ENCODE measurements at places on chromosomes 13 and 19.

DNA sequence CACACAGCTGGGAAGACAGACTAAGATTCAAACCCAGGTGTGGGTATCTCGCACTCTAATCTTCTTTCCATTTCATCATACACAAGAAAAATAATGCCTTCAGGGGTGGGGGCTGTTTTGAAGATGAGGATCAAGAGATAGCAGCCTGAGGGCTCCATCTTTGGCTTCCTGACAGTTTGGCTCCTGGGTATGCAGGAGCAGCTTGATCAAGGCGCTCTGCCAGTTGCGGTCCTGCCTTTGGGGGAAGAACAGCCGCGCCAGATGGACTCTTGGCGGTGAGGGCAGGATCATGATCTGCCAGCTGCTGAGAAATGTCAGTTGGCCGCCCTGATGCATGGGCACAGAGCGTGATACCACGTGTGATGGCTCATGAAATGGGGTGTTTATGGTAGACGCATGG, 119.1 kb downstream of the IER2 start:
- DNase-seq: no peak

DNA sequence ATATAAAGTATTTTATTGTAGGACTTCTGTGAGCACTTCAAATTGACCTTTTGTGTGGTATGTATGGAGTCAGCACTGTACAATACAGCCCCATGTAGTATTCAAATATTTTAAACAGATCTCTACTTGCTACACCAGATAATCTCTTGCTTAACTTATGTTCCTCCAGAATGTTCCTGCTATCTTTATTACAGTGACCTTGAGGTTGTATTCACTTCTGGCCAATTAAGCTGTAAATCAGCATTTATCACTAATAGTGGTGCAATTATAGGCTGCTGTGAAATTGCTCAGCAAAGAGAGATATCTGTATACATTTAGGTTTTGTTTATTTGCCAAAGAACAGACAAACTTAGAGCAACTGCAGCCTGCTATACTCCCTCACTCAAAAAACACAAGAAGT, 1218.6 kb downstream of the PCDH17 start:
- no peak for DNase-seq

GRCh38 chr13:45744979-45745378, 42.9 kb downstream of the CBY2 start:
- DNase-seq: no peak

DNA sequence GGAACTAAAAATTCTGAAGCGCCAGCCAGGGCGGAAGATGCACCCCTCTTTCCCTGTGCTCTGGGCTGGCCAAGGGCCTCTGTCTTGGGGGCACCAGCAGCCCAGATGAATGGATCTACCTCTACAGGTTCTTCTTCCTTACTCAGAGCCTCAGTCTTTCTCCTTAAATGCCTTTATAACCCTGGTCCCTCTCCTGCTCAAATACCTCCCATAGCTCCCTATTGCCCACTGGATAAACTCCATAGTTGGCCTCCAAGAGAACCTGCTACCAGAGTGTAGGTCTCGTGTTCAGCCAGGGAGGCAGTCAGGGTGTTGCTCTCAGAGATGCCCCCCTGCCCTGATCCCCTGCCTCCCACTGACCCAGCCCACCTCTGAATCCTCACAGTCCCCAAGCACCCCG, 30.5 kb downstream of the OR10H4 start:
- DNase-seq: no peak

GRCh38 chr19:33497778-33498175, 23.8 kb downstream of the PEPD start:
- DNase-seq: no peak

- DNase-seq: no peak
These were observed 8.6 kb downstream of the NPAS1 start for GRCh38 chr19:47028195-47028601.

DNA sequence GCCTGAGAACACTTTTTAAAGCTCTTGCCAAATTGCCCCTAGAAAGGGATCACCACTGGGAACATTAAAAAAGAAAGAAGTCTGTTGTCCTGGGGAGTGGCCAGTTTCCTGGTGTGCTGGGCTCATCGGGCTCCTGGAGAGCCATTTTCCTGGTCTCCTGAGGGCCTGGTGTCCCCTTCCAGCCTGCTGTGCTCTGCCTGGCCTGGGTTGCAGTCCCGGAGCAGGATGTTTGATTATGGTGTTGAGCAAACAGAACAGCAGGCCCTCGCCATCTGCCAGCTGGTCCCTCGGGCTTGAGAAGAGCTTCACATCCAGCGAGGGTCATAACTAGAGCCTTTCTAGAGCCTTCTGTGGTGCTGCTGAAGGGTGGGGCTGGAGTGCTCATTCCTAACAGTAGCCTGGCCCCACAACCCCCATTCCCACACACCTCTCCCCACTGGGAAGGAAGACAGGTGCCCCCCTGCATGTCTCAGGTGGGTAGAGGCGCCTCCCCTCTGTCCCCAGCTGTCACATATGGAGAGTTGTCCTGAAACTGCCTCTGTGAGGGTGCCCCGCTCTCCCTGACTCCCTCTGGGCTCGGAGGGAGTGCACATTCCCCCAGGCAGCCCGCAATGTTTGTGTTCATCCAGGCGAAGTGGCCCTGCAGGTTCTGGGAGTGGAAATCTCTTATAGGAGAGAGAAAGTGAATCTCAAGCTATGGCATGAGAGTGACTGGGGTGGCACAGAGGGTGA, 151.1 kb downstream of the SIPA1L3 start:
- no peak for DNase-seq

DNA sequence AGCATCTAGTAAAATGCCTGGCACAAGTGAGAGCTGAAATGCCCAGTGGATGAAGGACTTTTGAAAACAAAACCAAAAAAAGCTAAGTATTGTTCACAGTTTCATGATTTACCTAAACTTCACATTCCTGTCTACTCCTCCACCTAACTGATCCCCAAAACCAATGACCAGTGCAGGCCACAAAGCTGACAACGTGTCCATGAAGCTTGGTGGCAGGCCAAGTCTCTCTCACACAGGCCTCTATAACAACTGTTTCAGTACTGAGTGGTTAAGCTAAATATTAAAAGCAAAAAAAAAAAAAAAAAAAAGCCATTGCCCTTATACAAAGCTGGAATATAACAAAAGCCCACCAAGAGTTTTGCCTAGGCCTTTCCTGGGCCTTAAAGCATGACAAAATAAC, 36.4 kb downstream of the STK24 start:
- DNase-seq: no peak

DNA sequence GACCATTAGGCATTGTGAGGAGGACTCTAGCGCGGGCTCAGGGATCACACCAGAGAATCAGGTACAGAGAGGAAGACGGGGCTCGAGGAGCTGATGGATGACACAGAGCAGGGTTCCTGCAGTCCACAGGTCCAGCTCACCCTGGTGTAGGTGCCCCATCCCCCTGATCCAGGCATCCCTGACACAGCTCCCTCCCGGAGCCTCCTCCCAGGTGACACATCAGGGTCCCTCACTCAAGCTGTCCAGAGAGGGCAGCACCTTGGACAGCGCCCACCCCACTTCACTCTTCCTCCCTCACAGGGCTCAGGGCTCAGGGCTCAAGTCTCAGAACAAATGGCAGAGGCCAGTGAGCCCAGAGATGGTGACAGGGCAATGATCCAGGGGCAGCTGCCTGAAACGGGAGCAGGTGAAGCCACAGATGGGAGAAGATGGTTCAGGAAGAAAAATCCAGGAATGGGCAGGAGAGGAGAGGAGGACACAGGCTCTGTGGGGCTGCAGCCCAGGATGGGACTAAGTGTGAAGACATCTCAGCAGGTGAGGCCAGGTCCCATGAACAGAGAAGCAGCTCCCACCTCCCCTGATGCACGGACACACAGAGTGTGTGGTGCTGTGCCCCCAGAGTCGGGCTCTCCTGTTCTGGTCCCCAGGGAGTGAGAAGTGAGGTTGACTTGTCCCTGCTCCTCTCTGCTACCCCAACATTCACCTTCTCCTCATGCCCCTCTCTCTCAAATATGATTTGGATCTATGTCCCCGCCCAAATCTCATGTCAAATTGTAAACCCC, 2.8 kb upstream of the CEACAM5 start:
- peak; percentile 28 for DNase-seq

DNA sequence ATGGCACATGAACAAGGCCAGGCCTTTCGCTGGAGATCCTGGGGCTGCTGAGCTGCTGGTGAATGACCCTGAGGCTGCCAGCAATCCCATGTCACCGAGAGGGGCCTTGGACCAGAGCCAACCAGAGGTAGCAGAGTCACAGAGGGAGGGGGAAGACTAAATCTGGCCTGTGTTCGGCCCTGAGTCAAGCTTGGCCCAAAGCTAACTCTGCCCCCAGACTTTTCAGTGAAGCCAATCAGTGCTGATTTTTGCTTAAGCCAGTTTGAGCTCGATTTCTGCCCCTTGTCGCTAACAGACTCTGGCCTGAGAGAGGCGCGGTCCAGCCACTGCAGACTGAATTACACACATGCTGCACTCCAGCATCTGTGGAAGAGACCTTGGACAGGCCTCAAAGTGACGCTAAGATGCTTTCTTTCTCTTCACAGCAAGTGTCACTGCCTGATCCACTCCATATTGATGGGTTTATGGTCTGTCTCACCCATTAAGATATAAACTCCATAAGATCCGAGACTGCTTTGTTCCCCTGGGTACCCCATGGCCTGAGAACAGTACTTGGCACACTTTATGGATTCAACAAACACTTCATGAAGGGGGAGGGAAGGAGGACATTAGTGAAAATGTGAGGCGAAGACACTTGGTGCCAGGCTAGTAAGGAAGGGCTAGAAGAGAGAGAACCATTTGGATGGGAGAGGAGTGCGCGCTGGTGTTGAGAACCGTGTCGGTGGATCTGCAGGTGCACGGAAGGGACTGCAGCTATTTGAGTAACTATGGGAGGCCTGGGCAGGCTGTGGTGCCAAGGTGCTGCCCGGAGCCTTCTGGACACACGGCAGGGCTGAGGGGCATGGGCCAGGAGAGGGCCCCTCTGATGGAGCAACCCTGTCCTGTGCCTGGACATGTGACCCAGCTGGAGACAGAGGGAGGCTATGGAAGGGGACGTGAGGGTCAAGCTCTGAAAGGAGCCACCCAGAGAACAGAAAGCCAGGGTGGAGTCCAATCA, 17.6 kb downstream of the RANBP3 start:
- DNase-seq: no peak

GRCh38 chr13:42022796-42023493, 25.5 kb upstream of the DGKH start:
- no peak for DNase-seq

DNA sequence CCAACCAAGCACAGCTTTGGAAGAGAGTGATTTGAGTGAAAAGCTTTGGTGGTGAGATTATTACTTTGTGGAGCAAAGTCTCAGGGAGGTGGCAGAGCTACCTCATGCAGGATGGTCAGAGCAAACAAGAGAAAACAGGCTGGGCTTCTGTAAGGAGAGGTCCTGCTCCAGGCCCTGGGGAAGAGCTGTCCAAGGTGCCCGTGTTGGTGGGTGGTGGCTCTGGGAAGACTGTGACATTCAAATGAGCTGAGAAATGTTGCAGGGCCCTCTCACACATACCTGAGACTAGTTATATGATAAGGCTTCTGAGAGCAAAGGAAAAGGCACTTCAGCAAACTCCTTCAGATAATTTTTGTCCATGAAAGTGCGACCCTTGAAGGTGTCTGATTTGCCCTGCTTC, 205.5 kb upstream of the SOX21 start:
- no peak for DNase-seq

GRCh38 chr19:47511128-47511517, 3.7 kb downstream of the NAPA start:
- no peak for DNase-seq

- no peak for DNase-seq
These were observed 4.0 kb upstream of the IRGC start for GRCh38 chr19:43711751-43712355.

GRCh38 chr19:8086849-8087248, 34.3 kb downstream of the CCL25 start:
- no peak for DNase-seq

DNA sequence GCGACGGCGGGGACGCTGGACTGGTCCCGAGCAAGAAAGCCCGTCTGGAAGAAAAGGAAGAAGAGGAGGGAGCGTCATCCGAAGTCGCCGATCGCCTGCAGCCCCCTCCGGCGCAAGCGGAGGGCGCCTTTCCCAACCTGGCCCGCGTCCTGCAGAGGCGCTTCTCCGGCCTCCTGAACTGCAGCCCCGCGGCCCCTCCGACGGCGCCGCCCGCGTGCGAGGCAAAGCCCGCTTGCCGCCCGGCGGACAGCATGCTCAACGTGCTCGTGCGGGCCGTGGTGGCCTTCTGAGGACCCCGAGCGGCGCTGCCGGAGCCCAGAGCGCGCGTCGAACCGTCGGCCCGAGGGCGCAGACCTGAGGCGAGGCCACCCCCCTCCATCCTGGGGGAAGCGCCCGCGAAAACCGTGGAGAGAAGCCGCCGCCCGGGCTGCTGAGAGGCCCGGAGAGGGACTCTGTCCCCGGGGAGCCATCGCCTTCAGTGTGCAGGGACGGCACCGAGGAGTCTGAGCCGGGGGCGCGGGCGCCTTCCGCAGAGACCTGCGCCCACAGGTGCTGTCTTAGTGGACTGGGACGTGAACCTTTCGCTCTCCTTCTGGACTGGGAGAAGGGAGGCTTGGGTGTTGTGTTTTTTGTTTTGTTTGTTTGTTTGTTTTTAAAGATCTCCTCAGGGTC, 3.5 kb downstream of the IER2 start:
- DNase-seq: no peak

- DNase-seq: no peak
These were observed 54.7 kb upstream of the GAS6 start for GRCh38 chr13:113918580-113918979.

GRCh38 chr13:24500977-24501376, 11.6 kb downstream of the PARP4 start:
- no peak for DNase-seq

DNA sequence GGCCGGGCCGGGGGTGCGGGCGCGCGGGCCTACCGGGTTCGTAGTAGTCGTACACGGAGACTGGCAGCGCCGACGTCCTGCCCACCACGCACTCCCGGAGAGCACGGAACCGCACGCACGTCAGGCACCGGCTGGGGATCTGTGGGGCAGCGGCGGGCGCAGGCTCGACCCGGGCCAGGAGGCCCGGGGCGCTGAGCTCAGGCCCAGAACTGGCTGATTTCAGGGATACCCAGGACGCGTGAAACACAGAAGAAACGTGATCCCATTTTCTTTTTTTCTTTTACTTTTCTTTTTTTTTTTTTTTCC, 9.0 kb downstream of the F2RL3 start:
- DNase-seq: no peak

- no peak for DNase-seq
These were observed 162.4 kb downstream of the FOXO1 start for GRCh38 chr13:40503966-40504591.

- no peak for DNase-seq
These were observed 138.7 kb downstream of the IRS2 start for GRCh38 chr13:109647699-109648098.

DNA sequence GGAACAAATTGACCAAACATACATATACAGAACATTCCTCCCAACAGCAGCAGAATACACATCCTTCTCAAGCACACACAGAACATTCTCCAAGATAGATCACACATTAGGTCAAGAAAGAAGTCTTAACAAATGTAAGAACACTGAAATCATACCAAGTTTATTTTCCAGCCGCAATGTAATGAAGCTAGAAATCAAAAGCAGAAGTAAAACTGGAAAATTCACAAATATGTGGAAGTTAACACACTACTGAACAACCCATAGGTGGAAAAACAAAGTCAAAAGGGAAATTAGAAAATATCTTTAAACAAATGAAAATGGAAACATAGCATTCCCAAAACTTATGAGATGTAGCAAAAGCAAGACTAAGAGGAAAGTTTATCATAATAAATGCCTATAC, 692.6 kb downstream of the DIAPH3 start:
- DNase-seq: no peak

GRCh38 chr19:50383001-50383851, 921 bp upstream of the POLD1 start:
- no peak for DNase-seq

GRCh38 chr19:45918721-45919120, 4.1 kb upstream of the NANOS2 start:
- no peak for DNase-seq

GRCh38 chr19:31555634-31556215, 206.5 kb upstream of the TSHZ3 start:
- no peak for DNase-seq
